HCT116 (cell line): ENCODE measurements at places on chromosomes 1 and 21. TPM values are rescaled to one million over a fixed set of nuclear protein-coding genes. Genes with fewer than 3 reads are reported as not detected.
A peak's percentile ranks its signal among the peaks of the same experiment; 100 is the strongest.

DNA sequence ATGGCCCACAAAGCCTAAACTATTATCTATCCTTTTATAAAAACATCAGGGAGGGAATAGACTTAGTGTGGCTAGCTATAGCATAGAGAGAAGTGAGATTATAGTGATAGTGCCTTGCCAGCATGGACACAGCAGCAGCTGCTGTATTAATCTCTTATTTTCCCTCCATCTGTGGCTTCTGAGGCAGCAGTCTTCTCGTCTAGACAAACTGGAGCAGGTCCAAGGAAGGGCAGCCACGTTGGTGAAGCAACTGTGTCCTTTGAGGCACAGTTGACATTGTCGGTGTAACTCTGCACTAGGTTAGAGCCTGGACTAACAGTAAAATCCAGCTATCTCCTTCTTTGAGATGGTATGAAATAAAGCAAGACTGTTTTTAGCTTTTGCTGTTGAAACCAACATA is 131.3 kb downstream of the CACHD1 start:
- no peaks in the 10 kb centered on the region for H3K27me3 ChIP-seq
- H3K4me3 ChIP-seq: no peak overlapping the region
- DNase-seq: no peak
- no peaks in the 10 kb centered on the region for H3K4me1 ChIP-seq
- no peaks in the 10 kb centered on the region for H3K36me3 ChIP-seq

GRCh38 chr1:24484199-24484598 is 18.4 kb upstream of the RCAN3 start:
- H3K27me3 ChIP-seq: no peaks in the 10 kb centered on the region
- no peaks in the 10 kb centered on the region for H3K36me3 ChIP-seq
- no peaks in the 10 kb centered on the region for H3K4me1 ChIP-seq
- no peak for DNase-seq

DNA sequence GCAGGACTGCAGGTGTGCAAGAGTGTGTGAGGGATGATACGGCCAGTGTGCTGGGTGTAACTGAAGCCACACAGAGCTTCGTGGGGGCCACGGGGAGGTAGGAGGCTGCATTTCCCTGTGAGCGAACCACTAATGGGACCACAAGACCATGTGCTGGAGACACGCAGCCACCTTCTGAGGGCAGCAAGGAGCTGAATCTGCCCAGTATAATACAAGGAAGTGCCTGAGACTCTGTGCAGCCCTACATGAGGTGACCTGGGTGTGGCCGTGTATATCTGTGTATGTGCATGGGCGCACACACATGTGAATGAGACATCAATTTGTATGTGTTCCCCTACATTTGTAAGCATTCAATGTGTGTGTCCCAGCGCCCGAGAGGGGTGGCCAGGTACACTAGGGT is 50.8 kb downstream of the CHD5 start:
- H3K27me3 ChIP-seq: no peaks in the 10 kb centered on the region
- no peak for DNase-seq
- no peaks in the 10 kb centered on the region for H3K36me3 ChIP-seq
- peaks cover 15% of the 10 kb centered on the region for H3K4me1 ChIP-seq
- no peak overlapping the region for H3K4me3 ChIP-seq

RGS1 gene
- total RNA-seq: not detected

PGLYRP3 gene
- not detected for total RNA-seq

MIXL1 gene
- not detected for total RNA-seq

DNA sequence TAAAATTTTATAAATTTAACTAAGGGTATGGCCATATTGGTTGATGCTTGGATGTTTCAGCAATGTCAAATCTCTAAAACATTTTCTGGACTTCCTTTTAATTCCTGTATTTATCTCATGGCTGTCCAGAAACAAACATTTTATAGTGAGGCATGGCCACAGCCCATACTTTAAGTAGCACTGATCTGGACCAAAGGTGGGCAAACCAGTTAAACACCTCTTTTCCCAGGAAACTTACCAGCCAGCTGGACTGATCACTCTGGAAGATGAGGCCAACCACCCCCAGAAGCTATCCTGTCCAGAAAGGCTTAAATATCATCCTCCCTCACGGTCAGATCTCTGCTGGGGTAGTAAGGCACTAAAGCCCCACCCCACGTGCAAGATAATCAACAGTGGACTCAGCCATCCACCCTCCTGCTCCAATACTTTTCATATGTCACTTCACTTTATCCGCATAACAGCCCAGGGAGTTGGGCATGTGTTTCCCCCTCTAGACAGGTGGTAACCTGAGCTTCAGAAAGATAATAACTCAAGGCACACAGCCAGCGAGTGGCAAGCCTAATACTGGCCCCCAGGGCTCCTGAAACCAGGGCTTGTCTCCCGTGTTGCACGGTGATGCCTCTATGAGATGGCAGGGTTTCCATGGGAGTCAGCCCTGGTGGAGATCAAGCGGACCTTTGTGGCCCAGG is 120.5 kb upstream of the NGF start:
- no peak for DNase-seq
- no peak overlapping the region for H3K27ac ChIP-seq
- no peaks in the 10 kb centered on the region for H3K27me3 ChIP-seq
- no peak overlapping the region for H3K4me3 ChIP-seq
- peaks cover 9% of the 10 kb centered on the region for H3K4me1 ChIP-seq
- no peaks in the 10 kb centered on the region for H3K36me3 ChIP-seq

- no peaks in the 10 kb centered on the region for H3K36me3 ChIP-seq
- H3K27ac ChIP-seq: no peak overlapping the region
- H3K27me3 ChIP-seq: no peaks in the 10 kb centered on the region
- peaks cover 6% of the 10 kb centered on the region for H3K4me1 ChIP-seq
Measured at GRCh38 chr1:94946886-94947285, 20.0 kb upstream of the CNN3 start.

DNA sequence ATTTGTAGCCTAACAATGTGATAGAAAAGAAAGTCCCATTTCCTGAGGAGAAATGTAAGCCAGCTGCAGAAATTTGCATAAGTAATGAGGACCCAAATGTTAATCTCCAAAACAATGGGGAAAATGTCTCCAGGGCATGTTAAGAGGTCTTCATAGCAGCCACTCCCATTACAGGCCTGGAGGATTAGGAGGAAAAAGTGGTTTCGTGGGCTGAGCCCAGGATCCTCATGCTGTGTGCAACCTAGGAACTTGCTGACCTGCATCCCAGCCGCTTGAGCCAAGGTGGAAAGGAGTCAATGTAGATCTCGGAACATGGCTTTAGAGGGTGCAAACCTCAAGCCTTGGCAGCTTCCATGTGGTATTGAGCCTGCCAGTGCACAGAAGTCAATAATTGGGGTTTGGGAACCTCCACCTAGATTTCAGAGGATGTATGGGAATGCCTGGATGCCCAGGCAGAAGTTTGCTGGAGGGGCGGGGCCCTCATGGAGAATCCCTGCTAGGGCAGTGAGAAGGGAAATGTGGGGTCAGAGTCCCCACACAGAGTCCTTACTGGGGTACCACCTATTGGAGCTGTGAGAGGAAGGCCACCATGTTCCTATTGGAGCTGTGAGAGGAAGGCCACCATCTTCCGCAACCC is 14.2 kb upstream of the F13B start:
- H3K27ac ChIP-seq: no peak overlapping the region
- DNase-seq: no peak
- H3K4me3 ChIP-seq: no peak overlapping the region
- peaks cover 26% of the 10 kb centered on the region for H3K36me3 ChIP-seq
- no peaks in the 10 kb centered on the region for H3K4me1 ChIP-seq

OLIG2 gene
- not detected for total RNA-seq

C1orf116 gene
- total RNA-seq: 3.6 TPM

- H3K36me3 ChIP-seq: no peaks in the 10 kb centered on the region
- DNase-seq: no peak
- H3K4me3 ChIP-seq: no peak overlapping the region
- no peaks in the 10 kb centered on the region for H3K27me3 ChIP-seq
- peaks cover 25% of the 10 kb centered on the region for H3K4me1 ChIP-seq
Measured at GRCh38 chr21:35291973-35292627, 243.0 kb upstream of the RUNX1 start.

DNA sequence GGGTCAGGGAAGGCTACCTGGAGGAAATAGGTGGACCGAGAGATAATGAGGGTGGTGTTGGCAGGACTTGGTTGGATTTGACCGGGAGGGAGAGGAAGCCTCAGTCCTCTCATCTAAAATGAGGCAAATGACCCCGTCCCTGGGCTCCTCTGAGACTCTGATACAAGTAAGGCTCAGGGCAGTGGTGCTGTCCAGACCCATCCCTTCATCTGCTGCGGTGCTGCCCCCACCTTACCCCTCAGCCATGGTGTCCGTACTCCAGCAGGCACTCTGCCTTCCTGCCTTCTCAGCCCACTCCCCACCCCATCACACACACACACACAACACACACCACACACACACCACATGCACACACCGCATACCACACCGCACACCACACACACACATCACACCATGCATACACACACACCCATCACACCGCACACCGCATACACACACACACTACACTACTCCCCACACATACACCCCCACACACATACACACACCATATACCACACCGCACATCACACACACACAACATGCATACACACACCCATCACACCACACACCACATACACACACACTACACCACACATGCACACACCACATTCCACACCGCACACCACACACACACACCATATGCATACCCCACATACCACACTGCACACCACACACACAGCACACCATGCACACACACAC is 29.4 kb upstream of the SLC26A9 start:
- no peak for DNase-seq
- no peak overlapping the region for H3K27ac ChIP-seq
- H3K4me1 ChIP-seq: peaks cover 6% of the 10 kb centered on the region; the same call in 1 of the 2 replicates
- no peak overlapping the region for H3K4me3 ChIP-seq
- H3K36me3 ChIP-seq: no peaks in the 10 kb centered on the region

NLRP3 gene
- not detected for total RNA-seq

GRCh38 chr1:107609808-107610207 is 355.2 kb downstream of the VAV3 start:
- H3K4me1 ChIP-seq: no peaks in the 10 kb centered on the region
- H3K36me3 ChIP-seq: no peaks in the 10 kb centered on the region
- H3K4me3 ChIP-seq: no peak overlapping the region
- H3K27me3 ChIP-seq: no peaks in the 10 kb centered on the region

- no peaks in the 10 kb centered on the region for H3K27me3 ChIP-seq
- H3K4me3 ChIP-seq: no peak overlapping the region
- H3K36me3 ChIP-seq: no peaks in the 10 kb centered on the region
- no peak overlapping the region for H3K27ac ChIP-seq
- H3K4me1 ChIP-seq: no peaks in the 10 kb centered on the region
Measured at GRCh38 chr21:37984416-37984815, 68.2 kb upstream of the KCNJ6 start.

- DNase-seq: no peak
- peaks cover 8% of the 10 kb centered on the region; the same call in 1 of the 2 replicates for H3K4me1 ChIP-seq
- H3K27ac ChIP-seq: peak overlapping the region; percentile 53
- peak overlapping the region; percentile 91 for H3K4me3 ChIP-seq
- peaks cover 26% of the 10 kb centered on the region; the same call in 1 of the 2 replicates for H3K36me3 ChIP-seq
Measured at GRCh38 chr1:161159913-161160243, 578 bp downstream of the USP21 start.
